Heart left ventricle (tissue), 16 donors: ENCODE measurements at places on chromosomes 3 and 15. TPM values are rescaled to one million over a fixed set of nuclear protein-coding genes. Genes with fewer than 3 reads are reported as not detected.
A peak's percentile ranks its signal among the peaks of the same experiment; 100 is the strongest.

DNA sequence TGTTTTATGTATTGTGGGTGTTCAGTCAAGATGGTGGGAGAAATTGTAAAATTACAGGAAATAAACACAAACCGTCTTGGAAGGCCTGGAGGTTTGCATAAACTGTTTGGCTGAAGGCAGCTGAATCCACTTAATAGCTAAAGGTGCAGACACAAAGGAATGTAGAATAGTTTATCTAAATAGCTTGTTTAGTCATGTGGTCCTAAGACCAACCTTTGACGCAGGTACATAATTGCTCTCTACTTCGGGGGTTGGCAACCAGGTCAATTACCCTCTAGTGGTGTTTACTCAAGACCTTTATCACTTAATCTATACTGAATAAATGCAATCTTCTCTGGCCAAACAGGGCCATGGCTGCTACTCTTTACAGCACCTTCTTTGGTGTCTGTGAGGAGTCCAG is 502.8 kb downstream of the IGSF11 start:
- no peak overlapping the region for H3K4me3 ChIP-seq
- no peaks in the 10 kb centered on the region for H3K4me1 ChIP-seq
- H3K36me3 ChIP-seq, result no peaks in the 10 kb centered on the region
- no peaks in the 10 kb centered on the region for H3K27me3 ChIP-seq
- H3K27ac ChIP-seq, result no peak overlapping the region
- DNase-seq, result no peak

The SOX14 gene
- not detected for total RNA-seq

- DNase-seq, result no peak
- no peaks in the 10 kb centered on the region for H3K4me1 ChIP-seq
- no peaks in the 10 kb centered on the region for H3K27me3 ChIP-seq
- no peaks in the 10 kb centered on the region for H3K36me3 ChIP-seq
- H3K4me3 ChIP-seq, result no peak overlapping the region
These were observed 78.2 kb upstream of the SOX2 start for GRCh38 chr3:181633556-181633955.

DNA sequence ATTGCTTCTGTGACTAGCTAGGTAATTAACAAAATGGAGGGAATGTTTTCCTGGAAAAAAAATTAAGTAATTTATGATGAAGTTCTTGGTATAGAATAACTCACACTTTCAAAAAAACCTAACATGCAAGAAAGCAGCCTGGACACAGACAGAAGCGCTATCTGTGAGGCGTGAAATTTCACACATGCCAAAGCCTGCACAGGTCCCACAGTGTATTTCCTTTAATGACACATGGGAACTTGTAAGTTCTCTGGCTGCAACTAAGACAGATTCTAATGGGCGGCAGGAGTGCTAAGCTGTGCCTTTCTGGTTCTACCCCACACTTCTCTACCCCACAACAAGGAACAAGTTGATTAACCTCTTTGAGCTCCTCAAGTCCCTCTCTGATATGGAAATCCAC is 84.9 kb upstream of the NEO1 start:
- no peak overlapping the region for H3K27ac ChIP-seq
- H3K4me1 ChIP-seq, result no peaks in the 10 kb centered on the region

GRCh38 chr3:171363202-171363601 is 97.0 kb downstream of the TNIK start:
- no peak overlapping the region for H3K4me3 ChIP-seq
- H3K4me1 ChIP-seq, result no peaks in the 10 kb centered on the region
- no peaks in the 10 kb centered on the region for H3K36me3 ChIP-seq
- H3K27ac ChIP-seq, result no peak overlapping the region
- no peaks in the 10 kb centered on the region for H3K27me3 ChIP-seq
- no peak for DNase-seq

- H3K27ac ChIP-seq, result no peak overlapping the region
- H3K4me3 ChIP-seq, result no peak overlapping the region
- no peaks in the 10 kb centered on the region for H3K4me1 ChIP-seq
- no peak for DNase-seq
- H3K36me3 ChIP-seq, result no peaks in the 10 kb centered on the region
- H3K27me3 ChIP-seq, result no peaks in the 10 kb centered on the region
These were observed 774.3 kb downstream of the TUSC7 start for GRCh38 chr3:117483839-117484238.

GRCh38 chr3:23873941-23874340 is 42.8 kb downstream of the NKIRAS1 start:
- no peak overlapping the region for H3K27ac ChIP-seq
- H3K4me3 ChIP-seq, result no peak overlapping the region
- H3K27me3 ChIP-seq, result no peaks in the 10 kb centered on the region
- no peaks in the 10 kb centered on the region for H3K36me3 ChIP-seq

DNA sequence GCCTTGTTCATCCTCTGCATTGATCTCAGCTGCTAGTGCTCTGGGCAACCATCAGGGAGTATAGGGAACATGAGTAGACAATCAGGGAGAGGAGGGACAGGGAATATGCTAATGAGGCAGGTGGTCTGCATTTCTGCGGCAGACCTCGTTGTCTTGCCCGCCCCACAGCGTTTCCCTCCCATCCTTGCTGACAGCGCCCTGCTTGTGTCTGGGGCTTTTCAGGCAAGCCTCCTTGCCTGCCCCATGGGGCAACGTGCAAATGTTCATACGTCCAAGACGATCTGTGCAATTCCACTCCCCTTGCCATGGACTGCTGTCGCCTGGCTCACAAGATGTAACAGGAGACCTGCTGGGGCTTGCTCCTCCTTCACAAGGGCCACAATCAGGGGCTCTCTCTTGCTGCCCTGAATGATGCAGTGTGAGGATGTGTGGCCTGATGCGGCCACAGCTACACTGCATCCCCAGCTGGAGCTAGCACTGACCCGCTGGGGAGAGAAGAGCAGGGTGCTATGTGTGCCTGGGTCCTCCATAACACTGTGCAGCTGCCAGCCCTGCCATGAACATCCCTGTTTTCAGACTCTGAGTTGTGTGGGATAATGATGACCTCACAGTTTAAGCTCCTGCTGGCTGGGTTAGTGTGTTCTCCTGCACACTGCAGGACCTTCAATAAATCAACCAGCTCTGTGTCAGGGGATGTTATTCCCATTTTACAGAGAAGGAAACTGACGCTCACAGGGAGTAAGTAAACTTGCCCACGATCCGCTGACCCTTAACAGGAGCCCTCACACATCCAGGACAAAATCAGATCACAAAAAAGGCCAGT is 211.3 kb downstream of the KLF13 start:
- no peak for DNase-seq
- H3K4me1 ChIP-seq, result no peaks in the 10 kb centered on the region
- no peaks in the 10 kb centered on the region for H3K36me3 ChIP-seq
- H3K27me3 ChIP-seq, result peaks cover 3% of the 10 kb centered on the region
- no peak overlapping the region for H3K27ac ChIP-seq
- H3K4me3 ChIP-seq, result no peak overlapping the region

GRCh38 chr3:121918779-121919483 is 24.7 kb downstream of the SLC15A2 start:
- peaks cover 5% of the 10 kb centered on the region for H3K4me1 ChIP-seq
- no peak overlapping the region for H3K4me3 ChIP-seq
- peaks cover 23% of the 10 kb centered on the region for H3K36me3 ChIP-seq

GRCh38 chr3:192207651-192208050 is 519.7 kb downstream of the FGF12 start:
- H3K27me3 ChIP-seq, result no peaks in the 10 kb centered on the region
- no peak overlapping the region for H3K4me3 ChIP-seq
- no peak overlapping the region for H3K27ac ChIP-seq

GRCh38 chr15:65196637-65197336 is 11.6 kb upstream of the CLPX start:
- no peaks in the 10 kb centered on the region for H3K36me3 ChIP-seq
- H3K27me3 ChIP-seq, result no peaks in the 10 kb centered on the region
- no peak overlapping the region for H3K4me3 ChIP-seq
- H3K27ac ChIP-seq, result no peak overlapping the region
- no peak for DNase-seq

DNA sequence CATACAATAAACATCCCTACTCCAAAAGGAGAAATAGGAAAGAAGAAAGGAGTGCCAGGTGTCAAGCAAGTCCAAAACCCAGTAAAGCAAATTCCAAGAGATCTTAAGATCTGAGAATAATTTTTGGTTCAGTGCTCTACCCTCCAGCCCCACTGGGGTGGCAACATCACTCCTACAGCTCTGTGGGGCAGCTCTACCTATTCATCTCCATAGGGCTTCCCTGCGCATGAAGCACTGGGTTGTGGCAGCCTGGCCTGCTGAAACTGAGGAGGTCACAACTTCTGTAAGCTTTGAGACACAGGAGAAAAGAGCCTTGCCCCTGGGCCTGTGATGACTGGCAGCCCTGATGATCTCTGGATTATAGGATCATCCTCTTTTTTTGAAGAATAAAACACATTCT is 378.2 kb upstream of the SOX14 start:
- no peaks in the 10 kb centered on the region for H3K36me3 ChIP-seq
- H3K4me1 ChIP-seq, result no peaks in the 10 kb centered on the region
- no peak overlapping the region for H3K4me3 ChIP-seq

GRCh38 chr15:90836296-90836871 is 32.0 kb upstream of the FURIN start:
- H3K36me3 ChIP-seq, result no peaks in the 10 kb centered on the region
- H3K27ac ChIP-seq, result no peak overlapping the region

- H3K27ac ChIP-seq, result peak overlapping the region; percentile 76
- H3K4me1 ChIP-seq, result peaks cover 23% of the 10 kb centered on the region
- no peak for DNase-seq
- H3K27me3 ChIP-seq, result no peaks in the 10 kb centered on the region
These were observed 204.0 kb downstream of the PLCL2 start for GRCh38 chr3:17088602-17089313.

The SHC4 gene
- total RNA-seq, result 2.9 TPM

GRCh38 chr3:138034918-138035317 is 25.0 kb downstream of the CLDN18 start:
- no peaks in the 10 kb centered on the region for H3K4me1 ChIP-seq
- H3K4me3 ChIP-seq, result no peak overlapping the region
- no peaks in the 10 kb centered on the region for H3K27me3 ChIP-seq
- H3K36me3 ChIP-seq, result no peaks in the 10 kb centered on the region
- H3K27ac ChIP-seq, result no peak overlapping the region

DNA sequence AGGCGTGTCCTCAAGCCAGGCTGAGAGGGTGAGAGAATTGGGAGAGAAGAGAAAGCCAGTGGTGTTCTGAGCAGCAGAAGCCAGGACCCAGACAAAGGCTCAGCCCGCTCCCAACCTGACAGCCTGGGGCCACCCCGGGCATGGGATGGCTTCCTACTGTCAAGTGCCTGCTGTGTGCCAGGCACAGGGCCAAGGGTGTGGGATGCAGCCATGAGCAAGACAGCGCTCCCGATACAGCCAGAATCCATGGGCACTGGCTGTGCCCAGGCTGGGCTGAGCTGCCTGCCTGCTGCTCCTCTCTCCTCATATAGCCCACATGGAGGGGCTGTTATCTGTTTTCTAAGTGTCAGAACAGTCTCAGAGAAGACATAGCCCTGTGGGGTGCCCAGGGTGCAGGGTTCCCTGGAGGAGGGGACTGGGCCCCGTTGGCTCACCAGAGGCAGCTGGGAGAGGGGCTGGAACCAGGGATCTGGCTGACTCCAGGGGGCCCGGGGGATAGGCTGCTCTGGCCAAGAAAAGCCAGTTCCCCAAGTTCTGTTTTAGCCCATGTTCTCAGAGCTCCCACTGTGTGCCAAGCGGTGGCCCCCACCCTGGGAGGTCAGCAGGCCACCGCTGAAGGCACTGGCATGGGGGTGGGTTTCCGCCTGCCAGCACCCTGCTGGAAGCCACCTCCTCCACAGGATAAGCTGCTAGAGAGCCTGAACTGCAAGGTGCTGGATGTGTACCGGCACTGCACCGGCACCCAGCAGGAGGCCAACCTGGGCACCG is 39.0 kb downstream of the CFAP100 start:
- H3K4me3 ChIP-seq, result no peak overlapping the region
- peak overlapping the region; percentile 39 for H3K27ac ChIP-seq
- H3K27me3 ChIP-seq, result no peaks in the 10 kb centered on the region
- peaks cover 7% of the 10 kb centered on the region for H3K4me1 ChIP-seq
- peak; percentile 76 for DNase-seq

The FETUB gene
- total RNA-seq, result not detected
